ENCODE measurements at places on chromosomes 11 and 22. TPM values are rescaled to one million over a fixed set of nuclear protein-coding genes. Genes with fewer than 3 reads are reported as not detected.

SYCE3 gene
- total RNA-seq: not detected

MYO7A gene
- 0.17 TPM for total RNA-seq

POU2AF3 gene
- total RNA-seq: not detected

LRRC55 gene
- not detected for total RNA-seq

TUB gene
- total RNA-seq: 4.5 TPM

APOBEC3C gene
- 19.1 TPM for total RNA-seq

SCGB2A2 gene
- not detected for total RNA-seq

FAM227A gene
- 1.2 TPM for total RNA-seq

HBB gene
- not detected for total RNA-seq

VPREB3 gene
- not detected for total RNA-seq

PTPRCAP gene
- 1.3 TPM for total RNA-seq

GUCD1 gene
- 245 TPM for total RNA-seq

RHOD gene
- 20.2 TPM for total RNA-seq

KREMEN1 gene
- 13.9 TPM for total RNA-seq

DCDC1 gene
- 0.29 TPM for total RNA-seq

PNPLA5 gene
- 0.50 TPM for total RNA-seq

ARHGAP20 gene
- total RNA-seq: 13.8 TPM

MAML2 gene
- total RNA-seq: 11.3 TPM

Data from smooth muscle cell of trachea (primary cell).